Activated T-helper 2 cell treated with anti-CD3 and anti-CD28 coated beads, Interferon-gamma antibody, Interleukin-2, Interleukin-4, amounts not matched to agents 10 μg/mL and 5 μg/mL and 100 μg/mL, durations not matched to agents 14 hours and 24 hours and 36 hours (primary cell): ENCODE measurements at places on chromosomes 5 and 9. TPM values are rescaled to one million over a fixed set of nuclear protein-coding genes. Genes with fewer than 3 reads are reported as not detected.

DMRT2 gene
- total RNA-seq, result 1.2 and 1.4 TPM in 2 replicates

GRCh38 chr9:126290871-126291270 is 35.8 kb upstream of the MVB12B start:
- no peak for DNase-seq

LRRC19 gene
- not detected in 2 replicates for total RNA-seq

TMC1 gene
- total RNA-seq, result not detected in 2 replicates

DNA sequence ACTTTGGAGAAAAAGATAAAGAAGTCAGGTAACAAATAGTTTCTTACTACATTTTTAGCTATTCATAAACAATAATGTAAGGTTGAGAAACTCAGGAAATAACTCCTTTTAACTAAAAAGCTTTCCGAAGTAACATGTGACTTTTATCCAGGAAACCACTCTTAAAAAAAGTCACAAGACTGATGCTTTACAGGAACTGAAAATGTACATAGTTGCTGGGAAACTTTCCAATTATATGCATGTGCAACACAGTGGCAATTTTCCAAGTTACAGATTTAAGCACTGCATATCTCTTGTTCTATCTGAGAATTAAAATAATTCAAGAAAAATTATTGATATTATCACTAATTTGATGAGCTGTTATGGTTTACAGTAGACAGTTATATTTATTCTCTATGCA is 105.2 kb downstream of the CDH10 start:
- DNase-seq, result no peak

GRCh38 chr9:120369608-120370220 is 210.3 kb downstream of the CDK5RAP2 start:
- no peak for DNase-seq
